NCI-H2081 treated with DMSO at 0.1 percent for 48 hours (cell line): ENCODE measurements at places on chromosomes 5 and 9.

GRCh38 chr5:37839407-37840052 is at the start of gene GDNF:
GDNF (minus strand) TSS chr5:37840041; CDS start chr5:37834796, 5,245 bp downstream.
- no peak for DNase-seq

GRCh38 chr5:106136061-106136460 is 1534.7 kb downstream of the EFNA5 start:
- DNase-seq = no peak

GRCh38 chr5:132473019-132473531 is 17.5 kb downstream of the IRF1 start:
- no peak for DNase-seq

DNA sequence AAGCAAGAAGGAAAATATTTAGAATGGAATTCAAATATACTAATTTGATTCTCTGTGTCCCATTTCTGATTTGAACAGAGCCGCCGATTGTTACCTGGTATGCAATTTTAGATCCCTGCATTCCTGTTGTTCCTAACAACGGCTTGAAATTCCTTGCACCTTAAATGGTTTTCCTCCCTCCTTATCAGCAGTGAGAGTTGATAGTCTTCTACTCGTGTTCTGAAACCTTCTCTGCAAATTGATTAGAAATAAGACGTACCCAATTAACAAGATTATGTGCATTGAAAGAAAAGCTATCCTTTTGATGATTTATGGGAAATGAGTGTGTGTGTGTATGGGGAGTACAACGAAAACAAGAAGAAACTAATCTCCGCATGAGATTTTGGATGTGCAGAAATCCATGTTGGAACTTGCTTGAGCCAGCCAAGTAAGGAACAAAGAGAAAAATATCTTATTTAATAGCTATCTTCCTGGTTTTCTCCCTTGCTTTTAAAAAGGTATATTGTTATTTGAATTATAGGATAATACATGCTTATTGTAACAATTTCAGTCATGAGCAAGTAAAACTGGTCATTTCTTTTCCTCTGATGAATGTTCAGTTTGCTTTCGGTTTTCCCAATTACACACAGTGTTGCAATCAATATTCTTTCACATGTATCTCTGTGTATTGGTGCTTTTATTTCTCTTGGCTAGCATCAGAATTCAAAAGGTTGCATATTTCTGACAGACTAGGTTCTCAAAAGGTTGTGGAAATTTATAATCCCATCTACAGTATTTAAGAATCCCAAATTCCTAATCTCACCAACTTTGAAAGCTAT is 211.1 kb upstream of the ACTBL2 start:
- no peak for DNase-seq
